ENCODE measurements at places on chromosomes 6 and 20. TPM values are rescaled to one million over a fixed set of nuclear protein-coding genes. Genes with fewer than 3 reads are reported as not detected.

The PPP1R14C gene
- 104 TPM for total RNA-seq

The F13A1 gene
- 22.8 TPM for total RNA-seq

DNA sequence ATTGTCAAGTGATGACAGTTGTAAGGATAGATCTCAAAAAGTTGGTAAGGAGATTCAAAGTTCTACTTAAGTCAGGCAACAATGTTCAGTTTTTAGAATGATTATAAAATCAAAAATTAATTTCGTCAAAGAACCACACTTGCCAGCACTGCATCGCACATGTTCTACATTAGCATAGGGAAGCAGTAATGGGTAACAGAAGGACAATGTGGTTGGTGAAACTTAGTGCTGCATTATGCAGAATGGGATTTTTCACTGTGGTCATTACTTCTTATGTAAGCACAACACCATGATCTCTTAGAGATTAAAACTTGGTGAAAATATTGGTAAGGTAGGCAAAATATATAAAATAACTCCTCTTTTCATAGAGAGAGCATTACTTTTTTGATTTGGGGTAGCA is 173.7 kb upstream of the THEMIS start:
- DNase-seq: no peak

DNA sequence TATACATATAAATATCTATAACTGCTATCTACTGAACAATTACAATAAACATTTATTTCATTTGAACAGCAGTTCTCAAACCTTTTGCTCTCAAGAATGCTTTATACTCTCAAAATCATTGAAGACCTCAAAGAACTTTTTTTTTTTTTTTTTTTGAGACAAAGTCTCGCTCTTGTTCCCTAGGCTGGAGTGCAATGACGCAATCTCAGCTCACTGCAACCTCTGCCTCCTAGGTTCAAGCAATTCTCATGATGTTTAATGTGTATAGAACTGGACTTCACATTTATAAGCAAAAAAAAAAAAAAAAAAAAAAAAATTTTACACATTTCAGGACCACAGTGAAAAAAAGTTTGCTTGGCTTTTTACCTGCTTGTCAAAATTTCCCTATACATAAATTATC is 11.7 kb downstream of the UBE2V1 start:
- peak; percentile 32 for DNase-seq

DNA sequence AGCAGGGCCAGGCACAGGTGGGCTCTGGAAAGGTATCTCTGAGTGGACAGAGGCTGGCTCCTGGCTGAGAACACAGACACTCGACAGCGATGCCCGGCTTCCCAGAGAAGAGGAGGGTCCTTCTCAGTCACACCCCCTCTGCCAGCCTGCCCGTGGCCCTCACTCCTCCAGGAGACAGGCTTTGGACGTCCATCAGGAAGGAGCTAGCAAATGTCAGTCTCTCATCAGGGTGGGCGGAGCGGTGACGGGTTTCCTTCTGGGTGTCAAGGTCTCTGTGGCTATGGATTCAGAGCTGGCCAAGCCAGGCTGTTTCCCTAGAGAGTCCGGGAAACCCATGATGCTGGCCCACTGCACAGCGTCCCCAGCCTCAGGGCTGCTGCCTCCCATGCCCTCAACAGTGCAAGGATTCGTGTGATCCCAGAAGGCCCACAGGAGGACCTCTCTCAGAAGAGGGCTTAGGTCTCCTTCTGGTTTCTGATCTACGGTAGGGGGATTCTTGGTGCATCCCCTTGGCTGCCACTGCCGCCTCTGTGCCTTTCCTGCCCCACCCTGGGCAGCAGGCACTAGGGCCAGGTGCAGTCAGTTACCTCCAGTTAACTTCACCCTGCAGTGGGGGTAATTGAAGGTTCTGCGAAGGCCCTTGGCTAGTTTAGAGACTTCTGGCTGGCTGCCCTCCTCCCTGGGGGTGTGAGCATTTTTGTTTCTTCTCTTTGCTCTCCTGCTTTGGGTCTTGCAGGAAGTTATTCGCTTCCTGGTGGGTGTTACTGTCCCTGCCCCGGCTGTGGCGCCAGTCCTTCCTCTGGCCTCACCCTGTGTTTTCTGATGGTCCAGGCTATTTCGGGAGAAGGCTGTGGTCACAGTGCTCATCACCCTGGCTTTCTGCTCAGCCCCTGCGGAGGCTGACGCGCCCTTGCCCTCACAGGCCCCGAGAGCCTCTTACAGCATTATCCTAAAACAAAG is 80.2 kb downstream of the CDH4 start:
- DNase-seq: no peak

DNA sequence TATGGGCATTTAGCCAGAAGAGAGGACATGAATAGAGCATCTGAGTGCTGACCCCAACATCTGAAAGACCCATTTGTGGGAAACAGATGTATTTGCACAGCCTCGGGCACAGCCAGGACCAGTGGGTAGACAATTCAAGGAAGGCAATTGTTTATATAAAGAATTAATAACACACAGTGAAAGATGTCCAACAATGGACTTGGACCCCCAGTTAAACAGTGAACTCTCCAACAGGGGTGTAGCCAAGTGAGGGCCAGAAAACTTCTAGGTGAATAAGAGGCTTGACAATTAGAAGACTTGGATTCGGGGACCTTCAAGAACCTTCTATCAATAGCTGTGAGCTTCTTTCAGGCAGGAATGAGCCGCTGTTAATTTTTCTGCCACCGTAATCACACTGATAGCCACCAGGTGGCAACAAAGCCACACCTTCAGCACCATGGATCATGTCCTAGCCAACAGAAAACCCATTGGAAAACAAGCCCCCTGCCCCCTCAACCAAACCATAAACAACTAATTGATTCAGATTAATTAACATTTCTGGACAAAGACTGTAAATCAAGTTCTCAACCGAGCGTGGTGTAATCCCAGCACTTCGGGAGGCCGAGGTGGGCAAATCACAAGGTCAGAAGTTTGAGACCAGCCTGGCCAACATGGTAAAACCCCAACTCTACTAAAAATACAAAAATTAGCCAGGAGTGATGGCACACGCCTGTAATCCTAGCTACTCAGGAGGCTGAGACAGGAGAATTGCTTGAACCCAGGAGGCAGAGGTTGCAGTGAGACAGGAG is 8.8 kb upstream of the SRSF6 start:
- DNase-seq: no peak

Data from suprapubic skin (tissue), 4 donors.